ENCODE measurements at places on chromosomes 3 and 15.

GRCh38 chr3:7270731-7271130, 409.8 kb downstream of the GRM7 start:
- no peak for DNase-seq

GRCh38 chr3:71562938-71563337, 20.6 kb downstream of the FOXP1 start:
- DNase-seq, result no peak

- no peak for DNase-seq
Measured at GRCh38 chr15:33396475-33396874, 85.7 kb downstream of the RYR3 start.

DNA sequence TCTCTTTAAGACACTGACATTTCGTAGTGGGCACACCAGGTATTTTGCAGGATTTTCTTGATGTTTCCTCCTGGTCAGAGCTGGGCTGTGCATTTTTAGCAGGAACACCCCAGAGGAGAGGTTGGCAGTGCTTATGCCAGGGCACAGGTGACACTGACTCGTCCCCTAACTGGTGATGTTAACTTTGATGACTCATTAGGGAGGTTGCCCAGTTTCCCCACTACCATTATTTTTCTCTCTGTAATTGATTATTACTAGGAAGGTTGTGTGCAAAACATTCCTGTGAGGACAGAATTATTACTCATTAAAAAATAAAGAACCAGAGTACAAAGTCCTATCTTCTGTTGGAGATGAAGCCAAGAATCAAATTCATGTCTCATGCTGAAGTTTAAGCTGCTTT, 394.5 kb downstream of the GABRG3 start:
- DNase-seq, result no peak

DNA sequence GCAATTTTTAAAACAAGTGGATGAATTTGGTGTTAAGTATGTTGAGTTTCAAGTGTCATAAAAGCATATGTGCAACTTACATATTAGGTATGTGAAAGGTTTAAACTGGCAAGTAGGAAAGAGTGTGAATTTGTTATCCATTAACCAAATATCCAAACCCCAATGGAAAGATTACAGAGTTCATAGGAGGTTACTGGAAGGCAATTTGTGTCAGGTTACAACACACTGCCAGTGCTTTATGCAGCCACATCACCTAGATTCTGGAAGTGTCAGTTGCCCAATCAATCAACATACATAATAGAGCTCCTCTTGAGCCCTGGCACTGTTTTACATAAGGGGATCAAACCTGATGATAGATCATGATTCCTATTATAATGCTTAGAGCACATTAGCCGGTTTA, 261.0 kb downstream of the ROBO1 start:
- no peak for DNase-seq

GRCh38 chr3:12356996-12357395, 68.1 kb downstream of the PPARG start:
- DNase-seq, result no peak

DNA sequence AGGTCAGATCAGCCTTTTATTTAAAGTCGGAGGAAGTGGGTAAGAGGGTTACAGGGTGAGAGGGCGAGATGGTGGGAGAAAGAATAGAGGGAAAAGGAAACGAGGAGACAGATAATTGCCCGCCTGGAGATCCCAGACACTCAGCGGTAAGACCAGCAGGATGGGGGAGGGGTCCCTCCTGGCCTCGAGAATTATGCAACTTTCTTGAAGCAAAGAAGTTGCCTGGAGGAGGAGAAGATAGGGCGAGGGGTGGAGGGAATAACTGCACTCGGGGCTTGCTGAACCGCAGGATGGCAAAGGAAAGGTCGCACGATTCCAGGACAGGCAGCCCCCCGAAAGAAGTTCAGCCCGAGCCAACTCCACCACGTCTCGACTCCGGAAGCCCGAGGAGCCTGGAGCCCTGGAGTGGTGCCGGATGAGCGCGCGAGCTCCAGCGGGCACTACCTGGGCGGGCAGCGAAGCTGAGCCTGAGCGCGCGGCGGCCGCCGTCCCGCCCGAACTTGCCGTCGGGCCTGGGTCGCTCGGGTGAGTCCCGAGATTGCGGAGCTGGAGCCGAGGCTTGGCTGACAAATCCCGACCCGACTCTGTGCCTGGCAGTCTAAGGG, 402 bp downstream of the WWTR1 start:
- DNase-seq, result no peak

- DNase-seq, result no peak
Measured at GRCh38 chr3:165082650-165083049, 4.4 kb upstream of the SI start.

DNA sequence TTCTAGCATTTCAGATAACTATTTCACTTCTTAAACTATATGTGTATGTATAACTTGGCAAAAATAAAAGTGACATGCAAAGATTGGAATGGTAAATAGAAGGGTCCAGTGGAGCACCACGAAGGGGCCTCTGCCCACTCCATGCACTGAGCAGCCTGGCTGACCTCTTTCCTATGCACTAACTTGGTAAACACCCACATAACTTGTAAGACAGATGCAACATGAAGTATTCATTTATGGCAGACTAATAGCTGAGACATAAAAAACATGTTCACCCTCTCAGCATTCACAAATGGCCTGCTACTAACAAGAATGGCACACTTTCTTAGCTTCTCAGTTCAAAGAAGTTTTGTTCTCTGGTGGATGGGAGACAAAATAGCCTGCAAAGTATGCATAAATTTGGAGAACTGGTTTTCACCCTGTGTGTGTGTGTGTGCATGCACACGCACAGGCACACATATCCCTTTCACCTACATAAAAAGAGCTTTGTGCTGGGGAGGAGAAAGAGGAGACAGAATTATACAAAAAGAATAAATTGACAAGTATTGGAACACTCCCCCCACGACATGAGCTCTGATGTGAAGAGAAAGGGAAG, 26.5 kb upstream of the RYK start:
- no peak for DNase-seq

GRCh38 chr15:33443708-33444107, 132.9 kb downstream of the RYR3 start:
- no peak for DNase-seq

- no peak for DNase-seq
Measured at GRCh38 chr15:25900431-25900830, 37.3 kb upstream of the ATP10A start.

- DNase-seq, result peak; percentile 65
Measured at GRCh38 chr3:126911162-126912026, 71.5 kb upstream of the PLXNA1 start.

DNA sequence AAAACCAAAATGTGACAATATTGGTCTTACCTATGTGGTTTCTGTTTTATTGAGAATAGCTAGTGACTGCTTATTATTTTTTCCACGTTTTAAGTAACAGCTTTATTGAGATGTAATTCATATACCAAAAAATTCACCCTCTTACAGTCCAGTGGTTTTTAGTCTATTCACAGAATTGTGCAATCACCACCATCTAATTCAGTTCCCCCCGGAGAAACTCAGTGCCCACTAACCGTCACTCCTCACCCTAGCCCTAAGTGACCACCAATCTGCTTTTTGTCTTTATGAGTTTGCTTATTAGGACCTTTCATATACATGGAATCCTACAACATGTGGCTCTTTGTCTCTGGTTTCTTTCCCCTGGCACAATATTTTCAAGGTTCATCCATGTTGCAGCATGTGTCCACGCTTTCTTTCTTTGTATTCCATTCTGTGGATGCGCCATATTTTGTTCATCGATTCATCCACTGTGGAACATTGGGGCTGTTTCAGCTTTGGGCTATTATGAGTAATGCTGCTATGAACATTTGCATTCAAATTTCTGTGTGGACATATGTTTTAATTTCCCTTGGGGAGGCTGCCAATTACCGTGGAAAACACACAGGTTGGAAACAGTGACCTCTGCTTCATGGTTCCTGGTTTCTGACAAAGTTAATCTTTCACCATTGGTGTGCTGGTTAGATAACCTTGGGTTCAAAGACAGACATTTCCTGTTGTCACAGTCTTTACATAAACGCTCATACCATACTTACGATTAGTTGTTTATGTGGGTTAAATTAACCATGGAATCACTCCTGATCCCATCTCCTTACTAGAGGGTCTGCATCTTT, 3.2 kb upstream of the BCL2L10 start:
- no peak for DNase-seq

GRCh38 chr15:76258460-76258859, 52.8 kb downstream of the ETFA start:
- no peak for DNase-seq

DNA sequence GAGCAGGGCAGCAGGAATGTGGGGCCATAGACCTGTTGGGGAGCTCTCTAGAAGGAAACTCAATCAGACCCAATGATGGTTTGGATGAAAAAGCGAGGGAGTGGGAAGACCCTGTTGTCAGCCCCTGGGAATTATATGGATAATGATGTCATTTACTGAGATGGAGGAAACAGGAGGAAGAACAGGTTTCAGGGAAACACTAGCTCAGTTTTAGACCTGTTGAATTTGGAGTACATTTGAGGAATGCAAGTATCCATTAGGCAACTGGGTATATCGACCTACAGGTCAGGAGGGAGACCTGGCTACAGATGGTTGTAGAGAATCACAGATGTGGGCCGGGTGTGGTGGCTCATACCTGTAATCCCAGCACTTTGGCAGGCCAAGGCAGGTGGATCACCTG, 266.9 kb upstream of the NR2E3 start:
- DNase-seq, result no peak

DNA sequence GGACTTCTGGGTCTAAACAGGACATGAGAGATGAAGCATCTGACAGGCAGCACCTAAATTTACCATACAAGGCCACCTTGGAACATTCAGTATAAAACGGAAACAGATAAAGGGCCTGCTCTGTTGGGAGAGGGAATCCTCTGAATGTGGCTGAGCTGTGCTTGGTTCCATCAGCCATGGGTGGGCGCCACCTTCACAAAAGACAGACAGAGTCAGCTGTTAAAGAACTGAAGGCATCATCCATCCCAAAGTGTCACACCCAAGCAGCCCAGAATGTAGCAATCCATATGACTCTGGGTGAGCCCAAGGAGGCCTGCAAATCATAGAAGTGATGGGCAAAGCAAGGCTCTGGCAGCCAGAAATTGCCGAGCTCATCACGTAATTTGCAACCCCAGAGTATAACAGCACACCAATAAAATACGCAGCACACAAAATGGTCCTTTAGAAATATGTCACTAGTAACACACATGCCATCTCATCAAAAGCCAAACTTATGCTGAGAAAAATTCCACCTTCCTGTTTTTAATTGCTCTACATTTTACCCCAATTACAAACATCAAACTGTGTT, 24.8 kb upstream of the RBP1 start:
- DNase-seq, result no peak

- peak; percentile 32 for DNase-seq
Measured at GRCh38 chr3:10344147-10344943, 23.4 kb upstream of the SEC13 start.

DNA sequence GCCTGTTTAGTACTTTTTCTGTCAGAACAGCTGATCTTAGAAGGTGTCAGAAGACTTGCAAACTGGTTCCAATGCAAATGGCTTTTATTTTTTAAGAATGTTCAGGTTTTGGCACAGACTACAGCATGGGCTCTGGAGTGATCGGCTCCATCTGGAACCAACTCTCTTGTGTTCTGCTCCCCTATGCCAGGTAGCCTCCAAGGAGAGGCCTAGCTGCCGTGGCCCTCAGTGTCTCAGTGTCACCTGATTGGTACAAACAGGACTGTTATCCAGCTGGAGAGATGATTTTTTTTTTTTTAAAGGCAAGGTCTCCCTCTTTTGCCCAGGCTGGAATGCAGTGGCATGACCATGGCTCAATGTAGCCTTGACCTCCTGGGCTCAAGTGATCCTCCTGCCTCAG, 183.1 kb downstream of the SV2B start:
- no peak for DNase-seq

DNA sequence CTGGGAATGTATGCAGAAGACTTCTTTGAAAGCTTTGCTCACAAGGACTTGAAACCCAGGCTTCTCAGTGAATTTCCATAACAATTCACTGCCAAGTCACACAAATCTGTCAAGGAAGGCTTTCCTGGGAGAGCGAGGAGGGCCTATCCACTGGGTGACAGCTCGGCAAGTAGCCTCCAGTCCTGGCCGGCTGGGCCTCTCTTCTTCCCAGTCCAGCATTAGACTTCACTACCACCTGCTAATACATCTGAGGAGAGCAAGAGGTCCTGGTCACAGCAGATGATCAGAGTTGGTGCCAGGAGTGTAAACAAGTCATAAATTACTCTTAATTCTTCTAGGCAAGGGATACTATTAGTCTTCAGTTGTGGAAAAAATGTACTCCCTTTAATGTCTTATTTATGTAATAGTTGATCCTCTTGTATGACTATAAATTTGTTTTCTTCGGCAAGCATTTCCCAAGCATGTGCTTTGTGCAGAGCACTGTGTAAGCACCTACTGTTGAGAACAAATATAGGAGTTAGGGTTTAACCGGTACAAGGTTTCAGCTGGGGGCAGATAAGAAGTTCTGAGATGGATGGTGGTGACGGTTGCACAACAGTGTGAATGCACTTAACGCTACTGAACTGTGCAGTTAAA, 162.9 kb downstream of the VGLL4 start:
- DNase-seq, result no peak

- no peak for DNase-seq
Measured at GRCh38 chr15:38154255-38154654, 98.4 kb upstream of the SPRED1 start.

GRCh38 chr15:68818769-68819494, 1.8 kb downstream of the ANP32A start:
- peak; percentile 34 for DNase-seq

GRCh38 chr3:54279005-54279583, 156.7 kb downstream of the CACNA2D3 start:
- DNase-seq, result no peak

DNA sequence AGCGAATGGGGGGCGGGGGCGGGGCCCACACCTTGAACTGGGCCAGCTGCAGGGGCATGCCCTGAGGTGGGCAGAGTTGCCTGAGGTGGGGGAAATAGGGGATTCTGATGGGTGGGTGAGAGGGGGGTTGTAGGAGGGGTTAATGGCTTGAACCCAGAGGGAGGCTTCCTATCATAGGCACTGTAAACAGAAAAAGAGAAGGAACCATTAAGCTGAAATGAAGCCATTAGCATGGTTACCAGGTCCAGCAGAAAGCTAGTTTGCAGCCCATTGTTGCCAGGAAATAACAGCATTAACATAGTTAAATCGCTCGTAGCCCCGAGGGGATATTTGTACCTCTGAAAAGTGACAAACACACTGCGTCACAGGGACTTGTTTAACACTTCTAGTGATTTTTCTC, 29.0 kb downstream of the ETV5 start:
- DNase-seq, result no peak

GRCh38 chr15:70882361-70882760, 9.9 kb downstream of the THAP10 start:
- DNase-seq, result no peak

Measured in stimulated activated CD8-positive, alpha-beta memory T cell treated with anti-CD3 and anti-CD28 coated beads, Interleukin-15, amount 100 ng/mL, for 48 hours (primary cell).